ENCODE measurements at places on chromosomes 4 and X. TPM values are rescaled to one million over a fixed set of nuclear protein-coding genes. Genes with fewer than 3 reads are reported as not detected.

- no peak for DNase-seq
These were observed 105.9 kb downstream of the THOC2 start for GRCh38 chrX:123626962-123627361.

- DNase-seq: no peak
These were observed 113.1 kb upstream of the INPP4B start for GRCh38 chr4:142959173-142959572.

- no peak for DNase-seq
These were observed 38.2 kb downstream of the MAGED1 start for GRCh38 chrX:51931566-51932150.

DNA sequence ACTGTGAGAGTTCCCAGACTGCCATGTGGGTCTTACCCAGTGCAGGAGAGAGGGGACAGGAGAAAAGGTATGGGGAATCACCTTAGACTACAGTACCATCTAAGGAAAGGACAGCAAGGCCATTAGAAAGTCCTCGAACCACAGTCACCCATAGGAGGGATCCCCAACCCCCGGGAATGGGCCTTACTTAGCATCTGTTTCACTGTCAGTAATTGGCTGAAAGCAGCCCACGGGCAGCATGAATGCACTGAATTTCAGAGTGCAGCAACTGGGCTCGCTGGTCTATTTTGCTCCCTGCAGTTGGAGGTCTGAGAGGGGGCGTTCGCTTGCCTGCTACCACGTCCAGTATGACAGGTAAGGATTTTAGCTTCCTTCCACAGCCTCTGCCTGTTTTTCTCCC, 50.4 kb upstream of the KLHL8 start:
- no peak for DNase-seq

GRCh38 chrX:67749536-67749935, 205.7 kb downstream of the AR start:
- DNase-seq: no peak

FNIP2 gene
- 44.1 TPM for total RNA-seq

- no peak for DNase-seq
These were observed 1999.0 kb downstream of the ARAP2 start for GRCh38 chr4:34245276-34245675.

GRCh38 chrX:139766545-139766983, 58.6 kb upstream of the MCF2 start:
- no peak for DNase-seq

DNA sequence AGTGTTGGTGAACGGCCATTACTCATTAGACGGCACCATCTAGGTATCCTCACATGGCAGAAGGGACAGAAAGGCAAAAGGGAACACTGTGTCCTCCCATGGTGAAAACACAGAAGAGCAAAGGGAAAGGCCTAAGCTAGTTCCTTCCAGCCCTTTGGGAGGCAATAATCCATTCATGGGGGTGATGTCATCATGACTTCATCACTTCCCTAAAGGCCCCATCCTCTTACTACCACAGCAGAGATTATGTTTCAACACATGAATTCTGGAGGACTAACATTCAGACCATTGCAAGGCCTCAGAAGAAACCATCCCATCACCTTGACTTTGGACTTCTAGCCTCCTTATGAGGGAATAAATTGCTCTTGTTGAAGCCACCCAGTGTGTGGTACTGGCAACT, 238.2 kb downstream of the MGST2 start:
- DNase-seq: no peak

All from uterus (tissue), 4 donors.